Choroid plexus epithelial cell (primary cell): ENCODE measurements at places on chromosomes 1 and 21.

GRCh38 chr1:11211925-11212587 lies 22.9 kb downstream of the ANGPTL7 start:
- DNase-seq = no peak

GRCh38 chr1:109971559-109971958 lies 13.0 kb upstream of the AHCYL1 start:
- no peak for DNase-seq

GRCh38 chr1:158257888-158258287 lies 3.7 kb downstream of the CD1A start:
- DNase-seq = no peak

GRCh38 chr21:45893740-45894449 lies 87.7 kb upstream of the COL6A1 start:
- no peak for DNase-seq

DNA sequence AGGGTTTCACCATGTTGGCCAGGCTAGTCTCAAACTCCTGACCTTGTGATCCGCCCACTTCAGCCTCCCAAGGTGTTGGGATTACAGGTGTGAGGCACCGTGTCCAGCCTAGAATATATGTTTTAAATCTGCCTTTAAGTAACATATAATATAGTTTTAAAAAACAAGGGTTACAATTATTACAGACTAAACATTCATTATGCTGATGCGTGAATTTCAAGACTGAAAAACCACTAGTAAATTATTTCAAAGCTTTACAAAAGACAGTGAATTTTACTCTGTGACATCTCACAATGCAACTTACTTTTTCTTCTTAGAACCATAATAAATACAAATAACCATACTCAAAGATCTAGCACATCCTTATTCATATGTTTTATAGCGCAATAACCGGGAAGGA lies 24.7 kb downstream of the ZNF684 start:
- DNase-seq = no peak

- DNase-seq = no peak
Observed at GRCh38 chr1:150730130-150730721, 9.5 kb upstream of the HORMAD1 start.

GRCh38 chr1:145706086-145706664 lies 993 bp downstream of the PDZK1 start:
- DNase-seq = no peak

- DNase-seq = no peak
Observed at GRCh38 chr1:116144151-116144550, 33.0 kb downstream of the MAB21L3 start.

DNA sequence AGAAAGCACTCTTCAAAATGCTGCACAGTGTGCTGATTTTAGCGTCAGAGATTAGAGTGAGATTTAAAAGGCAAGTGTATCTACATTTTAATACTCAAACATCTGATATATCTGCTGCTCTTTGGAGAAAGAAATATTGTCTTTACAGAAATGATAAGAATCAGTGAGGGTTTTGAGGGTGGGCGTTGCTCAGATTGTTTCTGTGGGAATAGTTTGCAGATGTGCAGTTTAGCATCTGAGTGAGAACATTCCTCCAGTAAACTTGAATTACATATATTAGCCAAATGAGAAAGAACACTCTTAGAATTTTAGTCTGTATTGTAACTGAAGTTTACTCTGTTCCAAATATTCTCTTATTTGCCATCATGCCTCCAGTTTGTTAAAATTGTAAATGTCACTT lies 549.2 kb downstream of the NEGR1 start:
- DNase-seq = no peak

DNA sequence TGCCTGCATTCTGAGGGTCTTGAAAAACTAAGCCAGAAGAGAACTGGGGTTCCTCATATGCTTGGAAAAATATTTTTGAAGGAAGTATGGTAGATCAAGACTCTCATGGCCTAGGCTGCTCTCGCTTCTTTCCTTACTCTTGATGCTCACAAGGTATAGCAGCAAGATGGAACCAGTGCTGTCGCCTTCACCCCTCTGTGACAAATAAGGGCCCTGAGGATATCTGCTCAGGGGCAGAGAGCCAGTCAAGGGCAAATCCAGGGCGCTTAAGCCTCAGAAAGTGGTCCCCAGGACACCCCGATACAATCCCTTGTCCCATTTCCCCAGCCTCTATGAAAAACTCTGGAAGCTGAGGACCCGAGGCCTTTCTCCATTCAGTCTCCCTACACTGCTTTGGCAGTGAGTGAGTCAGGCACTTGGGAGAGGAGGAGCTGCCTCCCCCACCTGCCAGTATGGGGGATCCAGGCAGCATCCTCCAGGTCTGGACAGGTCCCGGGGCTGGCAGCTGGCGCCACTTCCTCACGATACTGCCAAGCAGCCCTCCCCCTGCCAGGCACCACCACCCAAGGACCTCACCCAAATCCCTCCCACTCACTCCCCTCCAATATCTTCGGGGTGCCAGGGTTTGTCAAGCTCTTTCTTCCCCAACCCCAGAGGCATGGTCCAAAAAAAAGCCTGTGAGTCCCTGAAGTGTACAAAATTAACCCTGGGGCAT lies 1.3 kb downstream of the IGSF9 start:
- no peak for DNase-seq

GRCh38 chr1:1305300-1306069 lies 2.2 kb downstream of the ACAP3 start:
- peak; percentile 75 for DNase-seq

DNA sequence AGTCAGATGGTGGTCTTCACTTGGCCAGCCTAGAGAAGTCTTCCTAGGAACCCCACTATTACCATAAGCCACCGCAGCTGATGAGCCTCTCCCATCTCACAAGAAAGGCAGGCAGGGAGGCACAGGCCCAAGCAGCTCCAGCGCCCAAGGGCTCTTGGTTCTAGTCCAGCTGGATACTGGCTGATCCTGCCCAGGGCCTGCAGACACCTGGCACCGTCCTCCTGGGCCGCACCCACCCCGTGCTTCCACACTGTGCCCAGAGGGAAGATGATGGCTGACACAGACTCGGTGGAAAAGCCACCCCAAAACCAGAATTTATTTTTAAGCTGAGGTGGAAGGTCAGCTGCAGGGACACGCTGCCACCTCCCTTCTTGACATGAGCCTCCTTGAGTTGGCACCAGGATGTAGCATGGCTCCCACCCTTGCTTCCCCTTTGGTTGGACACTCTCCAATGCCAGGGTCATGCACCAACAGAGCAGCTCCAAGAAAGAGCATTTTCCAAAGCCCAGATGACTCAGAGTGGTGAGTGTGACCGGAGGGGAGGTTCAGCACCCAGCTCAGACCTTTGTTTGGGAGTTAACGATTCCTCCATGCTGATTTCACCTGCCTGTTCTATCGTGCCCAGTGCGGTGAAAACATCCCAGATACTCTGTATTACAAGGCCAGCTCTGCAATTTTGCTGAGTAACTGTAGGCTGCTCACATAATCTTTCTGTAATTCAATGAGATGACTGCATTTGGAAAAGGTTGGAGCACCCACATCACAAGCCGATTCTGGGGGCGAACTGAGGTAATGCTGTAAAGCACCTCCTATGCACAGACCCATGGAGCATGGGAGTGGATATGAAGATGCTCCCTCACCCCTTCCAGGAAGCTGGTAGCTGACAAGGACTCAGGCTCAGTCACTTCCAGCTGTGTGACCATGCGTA lies 63.1 kb upstream of the SLC2A1 start:
- DNase-seq = no peak

GRCh38 chr1:103084181-103084580 lies 24.1 kb downstream of the COL11A1 start:
- DNase-seq = peak; percentile 64

- DNase-seq = peak; percentile 8
Observed at GRCh38 chr1:60394436-60394835, 320.9 kb upstream of the C1orf87 start.

GRCh38 chr1:9008236-9008635 lies 18.0 kb downstream of the SLC2A7 start:
- DNase-seq = no peak

DNA sequence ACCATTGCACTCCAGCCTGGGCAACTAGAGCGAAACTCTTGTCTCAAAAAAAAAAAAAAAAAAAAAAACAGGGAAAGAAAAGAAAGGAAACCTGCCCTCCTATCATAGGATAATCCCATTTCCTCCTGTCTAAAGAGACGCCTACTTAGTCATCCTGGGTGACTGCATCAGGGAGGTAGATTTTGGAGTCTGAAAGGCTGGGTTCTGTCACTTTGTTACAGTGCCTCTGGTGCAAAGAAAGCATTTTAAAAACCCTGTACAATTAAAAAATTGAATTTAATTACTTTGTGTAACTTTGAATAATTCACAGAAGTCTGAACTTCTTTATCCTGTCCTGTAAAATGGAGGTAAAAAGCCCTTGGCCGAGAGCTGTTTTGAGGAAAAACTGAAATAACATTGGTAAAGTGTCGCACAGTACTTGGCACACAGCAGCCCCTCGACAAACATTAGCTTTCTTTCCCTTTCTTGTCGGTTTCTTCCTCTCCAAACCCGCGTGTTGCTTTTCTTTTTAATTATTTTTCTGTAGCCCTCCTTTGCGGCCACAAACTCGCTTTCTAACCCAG lies 657 bp upstream of the HDAC1 start:
- peak; percentile 18 for DNase-seq

GRCh38 chr1:245988393-245989078 lies 518.5 kb downstream of the SMYD3 start:
- DNase-seq = no peak

- DNase-seq = no peak
Observed at GRCh38 chr1:197890936-197891335, 11.5 kb upstream of the C1orf53 start.

DNA sequence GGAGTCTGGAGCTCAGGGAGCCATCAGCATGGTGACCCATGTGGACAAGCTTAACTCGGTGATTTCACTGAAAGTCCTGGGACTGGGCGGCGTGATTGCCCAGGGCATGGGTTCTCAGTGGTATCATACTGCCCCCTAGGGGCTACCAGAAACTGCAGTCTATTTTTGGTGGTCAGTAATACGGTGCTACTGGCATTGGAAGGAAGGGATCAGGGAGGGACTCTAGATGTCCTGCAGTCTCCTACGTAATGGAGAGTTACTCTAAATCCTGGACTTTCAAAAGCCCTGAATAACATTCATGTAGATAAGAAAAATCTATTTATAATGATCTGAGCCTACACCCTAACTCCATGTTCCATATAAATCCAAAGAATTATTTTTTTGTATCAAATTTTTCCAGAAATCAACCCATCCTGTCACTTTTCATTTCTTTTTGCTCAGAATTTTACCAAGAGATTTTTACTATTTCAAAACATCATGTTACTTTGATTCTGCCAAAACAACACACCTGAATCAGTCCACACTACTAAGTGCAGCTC lies 37.3 kb downstream of the PABPC4 start:
- peak; percentile 93 for DNase-seq

DNA sequence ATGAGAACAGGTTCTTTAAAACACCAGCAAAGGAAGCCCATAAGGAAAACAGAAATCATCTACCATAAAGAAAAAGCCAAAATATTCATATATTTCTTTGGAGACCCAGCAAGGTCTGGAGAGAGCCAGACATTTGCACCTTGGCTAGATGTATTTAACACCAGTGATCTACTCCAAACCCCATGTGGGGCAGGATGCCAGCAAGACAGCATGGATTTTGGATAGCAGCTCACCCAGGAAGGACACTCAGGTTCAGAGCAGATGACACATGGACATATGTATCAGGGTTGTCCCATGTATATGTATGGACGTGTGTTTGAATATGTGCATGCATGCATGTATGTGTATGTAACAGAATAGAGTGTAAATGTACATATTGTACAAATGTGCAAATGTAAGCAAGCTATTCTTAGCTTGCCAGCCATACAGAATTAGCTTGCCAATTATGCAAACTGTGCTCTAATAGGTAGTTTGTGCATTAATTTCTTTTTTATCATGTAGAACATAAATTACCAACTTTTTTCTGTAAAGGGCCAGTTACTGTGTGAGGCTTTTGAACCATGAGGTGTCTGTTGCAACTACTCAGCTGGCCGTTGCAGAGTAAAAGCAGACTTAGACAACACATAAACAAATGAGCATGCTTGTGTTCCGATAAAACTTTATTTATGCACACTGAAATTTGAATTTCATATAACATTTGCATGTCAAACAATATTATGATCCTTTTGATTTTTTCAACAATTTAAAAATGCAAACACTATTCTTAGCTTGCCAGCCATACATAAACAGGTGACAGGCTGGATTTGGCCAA lies 73.5 kb upstream of the KAZN start:
- DNase-seq = no peak

GRCh38 chr1:245754463-245754961 lies 599.7 kb downstream of the KIF26B start:
- no peak for DNase-seq

GRCh38 chr1:173663159-173663558 lies 6.5 kb downstream of the ANKRD45 start:
- no peak for DNase-seq

DNA sequence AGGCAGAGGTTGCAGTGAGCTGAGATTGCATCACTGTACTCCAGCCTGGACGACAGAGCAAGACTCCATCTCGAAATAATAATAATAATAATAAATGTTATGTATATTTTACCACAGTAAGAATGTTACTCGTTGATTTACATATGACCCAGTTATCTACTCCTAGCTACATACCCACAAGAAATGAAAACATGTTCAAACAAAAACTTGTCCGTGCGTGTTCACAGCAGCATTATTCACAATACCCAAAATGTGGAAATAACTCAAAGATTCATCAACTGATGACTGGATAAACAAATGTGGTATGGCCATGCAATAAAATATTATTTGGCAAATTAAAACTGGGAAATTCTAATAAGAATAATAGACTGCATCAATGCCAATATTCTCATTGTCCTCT lies 31.7 kb upstream of the ENSA start:
- no peak for DNase-seq

DNA sequence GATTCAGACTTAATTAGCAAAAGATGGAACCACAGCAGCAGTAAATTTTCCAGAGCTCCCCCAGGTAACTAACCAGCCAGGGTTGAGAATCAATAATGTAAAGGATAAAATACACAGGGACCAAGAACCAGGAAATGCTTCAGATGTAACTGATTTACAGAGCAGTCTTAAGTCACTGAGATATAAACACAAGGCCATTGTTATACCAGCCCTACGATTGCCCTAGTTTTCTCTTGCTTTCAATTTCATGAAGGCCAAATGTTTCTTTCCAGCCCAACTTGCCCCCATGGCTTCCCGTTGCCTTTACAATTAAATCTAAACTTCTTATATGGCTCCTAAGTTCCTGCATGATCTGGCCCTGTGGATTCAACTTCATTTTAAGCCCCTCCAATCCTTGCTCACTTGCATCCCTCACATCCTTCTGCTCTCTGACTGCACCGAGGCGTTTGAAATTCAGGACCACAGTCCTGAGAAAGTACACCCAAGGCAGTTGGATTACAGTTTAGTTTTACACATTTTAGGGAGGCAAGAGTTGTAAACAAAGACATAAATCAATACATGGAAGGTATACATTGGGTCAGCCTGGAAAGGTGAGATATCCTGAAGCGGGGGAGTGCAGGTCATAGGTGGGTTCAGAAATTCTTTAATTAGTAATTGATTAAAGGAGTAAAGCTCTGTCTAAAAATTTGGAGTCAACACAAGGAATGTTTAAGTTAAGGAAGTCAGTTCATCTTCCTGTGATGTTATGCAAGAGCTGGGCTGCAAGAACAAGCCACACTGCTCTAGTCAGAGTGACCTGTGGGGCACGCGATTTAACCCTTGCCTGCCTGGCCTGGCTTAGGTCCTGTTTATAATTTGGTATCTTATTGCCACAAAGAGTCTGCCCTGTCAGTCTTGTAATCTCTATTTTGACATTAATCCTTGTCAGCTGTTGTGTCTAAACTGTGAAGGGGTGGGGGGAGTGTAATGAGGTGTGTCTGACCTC lies 69.9 kb upstream of the COG2 start:
- peak; percentile 62 for DNase-seq
